Right ventricle myocardium superior (tissue), 1 donor: ENCODE measurements at places on chromosomes 6 and 20. TPM values are rescaled to one million over a fixed set of nuclear protein-coding genes. Genes with fewer than 3 reads are reported as not detected.

The SLC22A16 gene
- total RNA-seq = not detected

DNA sequence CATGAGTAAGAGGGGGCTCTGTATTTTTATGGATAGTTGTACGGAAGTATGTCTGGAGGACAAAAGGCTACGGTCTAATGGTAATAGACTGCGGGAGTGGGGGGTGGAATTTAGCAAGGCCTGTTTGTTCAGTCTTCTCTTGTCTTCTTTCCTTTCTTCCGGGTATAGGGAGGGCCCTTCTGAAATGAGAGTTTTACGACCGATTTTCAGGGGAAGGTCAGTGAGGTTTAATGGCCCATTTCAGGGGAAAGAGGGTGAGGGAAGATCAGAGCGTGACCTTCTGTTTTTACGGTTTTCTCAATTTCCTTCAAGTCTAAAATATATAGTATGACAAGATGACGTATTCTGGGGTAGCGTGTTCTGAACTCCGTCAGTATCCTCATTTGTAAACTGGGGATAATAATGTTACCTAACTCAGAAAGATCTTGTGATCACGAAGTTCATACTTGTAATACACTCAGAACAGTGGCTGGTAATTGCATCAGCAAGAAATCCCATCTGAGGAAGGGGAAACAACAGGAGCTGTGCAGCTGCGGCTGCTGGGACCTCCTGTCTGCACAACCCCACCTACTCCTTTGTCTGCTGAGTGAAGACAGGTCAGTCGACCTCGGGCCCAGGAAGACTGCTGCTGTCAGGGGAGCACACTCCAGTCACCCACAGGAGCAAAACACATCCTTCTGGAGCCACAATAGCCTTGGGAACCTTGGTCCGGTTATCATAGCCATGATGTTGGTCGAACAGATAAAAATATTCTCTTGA lies 90.4 kb downstream of the MAP3K7 start:
- DNase-seq = no peak

DNA sequence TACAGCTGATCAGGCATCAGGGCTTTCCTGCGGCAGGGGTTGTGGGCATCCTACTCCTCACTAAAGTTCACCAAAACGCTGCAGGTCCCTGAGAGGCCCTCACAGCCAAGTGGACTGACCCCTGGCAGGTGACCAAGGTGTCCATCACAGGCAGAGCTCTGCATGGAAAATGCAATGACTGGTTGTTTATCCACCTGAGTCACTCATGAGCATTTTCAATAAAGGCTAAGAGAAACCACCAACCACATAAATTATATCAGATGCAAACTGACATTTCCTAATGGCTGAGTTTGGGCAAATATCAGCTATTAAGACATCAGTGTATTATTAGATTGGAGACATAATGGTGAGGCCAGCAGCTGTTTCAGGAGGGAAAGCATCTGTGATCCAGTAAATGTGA lies 152.7 kb upstream of the SYNDIG1 start:
- no peak for DNase-seq

The QRSL1 gene
- 21.4 TPM for total RNA-seq

The TRIM15 gene
- not detected for total RNA-seq

- no peak for DNase-seq
Measured at GRCh38 chr6:33477864-33478263, 23.5 kb downstream of the ZBTB9 start.

- no peak for DNase-seq
Measured at GRCh38 chr6:82767037-82767436, 298.6 kb downstream of the UBE3D start.

The OR2H2 gene
- not detected for total RNA-seq

The PTCRA gene
- total RNA-seq = not detected

DNA sequence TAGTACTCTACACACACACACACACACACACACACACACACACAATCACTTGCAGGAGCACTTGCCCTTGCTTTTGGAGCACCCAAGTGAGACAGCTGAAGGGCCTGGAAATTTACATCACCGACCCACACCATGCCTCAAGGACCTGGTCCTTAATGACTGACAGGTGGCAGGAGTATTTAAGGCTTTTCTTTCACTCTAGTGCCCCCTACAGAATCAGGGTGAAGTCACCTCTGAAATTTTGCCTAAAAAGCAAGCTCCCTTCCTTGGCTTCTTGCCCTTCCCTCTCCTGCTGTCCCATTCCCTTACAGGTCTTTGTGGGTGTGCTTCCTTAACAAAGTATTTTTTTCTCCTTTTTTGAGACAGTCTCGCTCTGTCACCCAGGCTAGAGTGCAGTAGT lies 353.5 kb upstream of the IRAK1BP1 start:
- no peak for DNase-seq

- DNase-seq = no peak
Measured at GRCh38 chr6:40722553-40723258, 135.5 kb upstream of the LRFN2 start.

- no peak for DNase-seq
Measured at GRCh38 chr20:5793916-5794315, 43.7 kb downstream of the SHLD1 start.

The SPATS1 gene
- not detected for total RNA-seq

DNA sequence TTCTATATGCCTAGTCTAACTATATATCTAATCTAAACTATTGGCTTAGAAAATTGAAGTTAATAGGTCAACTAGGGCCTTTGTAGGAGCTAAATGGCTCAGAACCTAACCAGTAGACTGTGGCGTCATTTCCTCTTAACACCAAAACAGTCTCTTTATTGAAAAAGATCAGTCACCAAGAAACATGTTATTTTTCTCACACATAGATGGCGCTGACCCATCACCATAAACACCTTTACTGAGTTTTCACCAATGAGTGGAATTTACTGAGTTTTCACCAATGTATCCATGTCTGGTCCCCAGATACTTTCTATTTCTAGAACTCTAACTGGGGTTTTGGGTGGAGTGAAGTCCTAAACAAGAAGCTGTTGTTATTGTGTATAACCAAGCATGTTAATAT lies 636.0 kb downstream of the BCKDHB start:
- DNase-seq = no peak

DNA sequence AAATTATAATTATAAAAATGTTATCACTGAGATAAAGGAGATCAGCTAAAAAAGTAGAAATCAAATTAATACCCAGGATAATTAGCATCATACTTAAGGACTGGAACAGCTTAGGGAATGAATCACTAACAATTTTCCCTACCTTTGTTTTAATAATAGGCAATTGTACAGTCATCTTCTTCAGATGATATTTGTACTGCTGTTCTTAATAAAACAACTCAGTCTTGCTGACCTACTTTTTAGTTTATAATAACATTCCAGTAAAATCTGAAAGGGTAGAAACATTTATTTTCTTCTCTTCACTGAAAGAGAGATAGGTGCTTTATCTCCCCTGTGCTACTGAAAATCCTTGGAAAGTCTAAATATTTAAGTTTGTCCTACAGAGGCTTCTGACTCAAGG lies 271.2 kb upstream of the THEMIS start:
- DNase-seq = no peak

DNA sequence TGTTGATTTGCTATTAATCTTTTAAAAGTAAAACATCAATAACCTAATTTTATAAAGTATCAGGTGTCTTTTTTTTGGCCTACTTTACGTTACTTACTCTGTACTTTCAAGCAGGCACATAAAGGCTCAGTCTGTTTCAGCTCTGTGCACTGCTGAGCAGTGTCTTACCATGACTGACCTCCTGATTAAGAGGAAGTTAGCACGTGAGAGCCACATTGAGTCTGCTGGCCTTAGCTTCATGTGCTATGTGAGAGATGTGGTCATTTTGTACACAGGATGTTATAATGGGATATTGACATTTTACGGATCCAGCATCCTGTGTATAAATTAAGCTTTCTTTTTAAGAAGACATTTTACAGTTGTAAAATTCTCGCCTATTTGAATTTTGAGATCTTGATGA lies 31.9 kb downstream of the ARID1B start:
- DNase-seq = no peak

The FAM83D gene
- 0.35 TPM for total RNA-seq

DNA sequence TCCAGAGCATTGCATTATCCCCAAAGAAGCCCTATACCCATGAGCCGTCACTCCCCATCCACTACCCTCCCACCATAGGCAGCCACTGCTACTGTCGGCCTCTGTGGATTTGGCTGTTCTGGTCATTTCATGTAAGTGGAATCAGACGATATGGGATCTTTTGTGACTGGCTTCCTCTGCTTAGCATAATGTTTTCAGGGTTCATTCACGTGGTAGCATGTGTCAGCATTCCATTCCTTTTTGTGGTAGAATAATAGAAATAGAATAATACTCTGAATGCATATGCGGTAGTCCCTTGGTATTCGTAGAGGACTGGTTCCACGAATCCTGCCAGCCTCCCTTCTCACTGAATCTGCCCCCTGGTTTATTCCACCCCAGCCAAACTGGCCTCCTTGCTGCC lies 402.6 kb upstream of the SULF2 start:
- no peak for DNase-seq

The ZNF831 gene
- total RNA-seq = 0.08 TPM

The WFDC2 gene
- 1.0 TPM for total RNA-seq

The MCM8 gene
- 6.6 TPM for total RNA-seq

DNA sequence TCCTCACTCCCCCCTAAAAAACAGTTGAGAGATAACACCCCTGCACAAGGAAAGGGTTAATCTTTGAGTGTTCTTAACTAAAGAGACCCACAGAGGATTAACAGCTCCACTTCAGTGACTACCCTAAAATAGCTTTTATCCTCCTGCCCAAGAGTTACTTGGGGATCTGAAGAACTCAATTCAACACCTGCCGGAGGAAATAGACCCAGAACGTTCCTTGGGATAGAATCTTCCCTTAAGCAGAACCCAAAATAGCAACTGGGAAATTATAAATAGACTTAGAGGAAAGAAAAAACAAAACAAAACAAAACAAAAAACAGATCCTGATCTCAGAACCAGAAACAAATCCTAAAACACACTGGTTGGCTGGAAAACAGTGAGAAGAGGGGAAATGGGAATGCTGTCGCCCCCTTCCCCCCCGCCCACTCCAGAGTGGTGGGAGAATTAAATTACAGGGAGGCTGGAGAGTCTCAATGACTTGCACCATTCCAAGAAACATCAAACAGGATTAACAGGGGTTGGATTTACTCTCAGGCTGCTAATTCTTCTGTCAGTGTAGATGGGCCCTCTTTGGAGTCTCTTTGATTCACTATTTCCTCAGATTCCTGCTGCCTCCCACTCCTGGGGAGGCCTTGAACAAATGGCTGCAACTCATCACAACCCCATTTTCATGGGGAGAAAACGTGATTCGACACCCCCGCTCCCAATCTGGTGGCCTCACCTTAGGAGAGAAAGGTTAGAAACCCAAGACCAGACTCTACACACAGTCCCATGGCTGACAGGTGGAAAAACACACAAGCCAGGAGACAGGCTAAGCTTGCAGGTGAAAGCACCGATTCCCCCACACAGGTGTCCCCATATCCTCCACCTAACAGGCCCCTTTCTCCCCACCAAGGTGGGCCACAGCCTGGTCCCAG lies 1.4 kb downstream of the PLAGL2 start:
- no peak for DNase-seq

DNA sequence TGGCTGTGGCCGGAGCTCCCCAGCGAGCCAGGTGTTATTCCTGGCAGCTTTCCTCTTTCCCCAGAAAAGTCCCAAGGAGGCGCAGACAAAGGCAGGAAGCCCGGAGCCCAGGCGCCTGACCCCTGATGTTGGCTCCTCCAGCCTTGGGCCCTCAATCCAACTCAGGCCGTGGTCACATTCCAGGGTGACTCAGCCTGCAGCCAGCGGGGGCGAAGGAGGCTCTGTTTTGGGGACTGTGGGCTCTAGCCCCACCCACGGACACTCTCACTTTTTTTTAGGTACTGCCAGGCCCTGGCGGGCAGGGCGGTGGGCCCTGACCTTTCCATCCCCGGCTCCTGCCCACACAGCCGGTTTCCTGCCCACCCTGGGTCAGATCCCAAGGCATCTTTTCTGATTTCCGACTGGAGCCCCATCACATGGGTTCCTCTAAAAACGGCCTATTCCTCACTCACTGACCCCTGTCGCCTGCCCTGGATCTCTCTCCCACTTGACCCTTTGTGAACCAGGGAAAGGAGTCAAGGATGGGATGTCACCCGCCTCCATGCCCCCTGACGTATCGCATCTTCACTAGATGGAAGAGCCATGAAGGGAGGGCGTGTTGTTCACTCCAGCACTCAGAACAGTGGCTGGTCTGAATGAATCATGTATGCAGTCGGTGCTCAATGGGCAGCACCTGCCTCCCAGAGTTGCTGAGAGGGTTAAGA lies 5.5 kb downstream of the PTGIS start:
- peak; percentile 86 for DNase-seq

- no peak for DNase-seq
Measured at GRCh38 chr6:34182751-34183531, 37.1 kb upstream of the GRM4 start.

The VGLL2 gene
- total RNA-seq = not detected

DNA sequence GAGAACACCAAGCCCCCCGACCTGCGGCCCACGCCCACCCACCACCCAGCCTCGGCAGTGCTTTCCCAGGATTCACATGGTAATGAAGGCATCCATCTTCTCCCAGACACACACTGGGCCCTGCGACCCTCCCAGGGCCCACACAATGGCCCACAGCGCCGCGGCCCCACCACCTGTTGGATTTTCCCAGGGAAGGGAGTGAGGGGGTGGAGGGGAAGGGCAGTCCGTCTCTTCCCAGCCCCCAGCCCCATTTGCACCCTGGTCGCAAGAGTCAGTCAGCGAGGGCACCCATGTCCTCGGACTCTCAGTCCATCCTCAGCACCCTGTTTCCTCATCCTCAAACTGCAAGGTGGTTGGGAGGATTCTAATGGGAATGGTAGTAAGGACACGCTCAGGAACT lies 23.7 kb upstream of the ID1 start:
- no peak for DNase-seq
